T-helper 2 cell treated with Interferon-gamma antibody and Interleukin-4, amounts not matched to agents 5 μg/mL and 100 μg/mL, for 36 hours (primary cell): ENCODE measurements at places on chromosomes 7 and 10.

GRCh38 chr10:21184216-21184615, 287.1 kb upstream of the NEBL start:
- DNase-seq = no peak

DNA sequence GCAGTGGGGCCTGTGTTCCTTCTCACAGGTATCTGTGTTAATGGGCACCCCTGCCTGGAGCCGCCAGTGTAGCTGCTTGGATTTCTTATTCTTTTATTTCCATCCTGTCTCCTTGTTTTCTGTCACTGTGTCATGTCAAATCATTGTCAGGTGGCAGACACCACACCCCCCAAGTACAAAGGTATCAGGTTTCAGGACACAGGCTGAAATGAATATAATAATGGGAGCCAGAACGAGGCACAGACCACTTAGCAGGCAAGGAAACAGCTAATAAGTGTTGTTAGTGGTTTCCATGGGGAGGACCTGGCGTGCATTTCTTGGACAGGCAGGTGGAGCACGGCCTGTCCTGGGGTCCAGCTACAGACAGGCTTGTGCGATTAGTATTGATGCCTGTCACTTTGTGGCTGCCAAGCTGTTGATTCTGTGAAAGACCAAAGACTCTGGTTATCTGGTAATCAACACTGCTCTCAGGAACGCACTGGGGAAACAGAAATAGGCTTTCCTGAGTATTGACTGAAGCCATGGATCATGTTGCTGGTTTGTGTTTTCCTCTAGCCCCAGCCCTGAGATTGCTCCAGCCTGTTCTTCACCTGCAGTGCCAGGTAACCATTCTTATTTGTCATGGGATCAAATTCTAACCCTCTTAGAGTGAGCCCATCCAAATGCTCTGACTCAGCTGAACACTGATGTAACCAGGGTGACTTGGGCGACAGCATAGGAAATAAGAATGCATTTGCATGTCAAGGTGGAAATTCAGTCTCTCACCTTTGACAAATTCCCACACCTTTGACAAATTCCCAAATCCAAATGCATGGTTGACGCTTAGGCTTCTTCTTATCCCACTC, 1002.0 kb downstream of the LRMDA start:
- no peak for DNase-seq

DNA sequence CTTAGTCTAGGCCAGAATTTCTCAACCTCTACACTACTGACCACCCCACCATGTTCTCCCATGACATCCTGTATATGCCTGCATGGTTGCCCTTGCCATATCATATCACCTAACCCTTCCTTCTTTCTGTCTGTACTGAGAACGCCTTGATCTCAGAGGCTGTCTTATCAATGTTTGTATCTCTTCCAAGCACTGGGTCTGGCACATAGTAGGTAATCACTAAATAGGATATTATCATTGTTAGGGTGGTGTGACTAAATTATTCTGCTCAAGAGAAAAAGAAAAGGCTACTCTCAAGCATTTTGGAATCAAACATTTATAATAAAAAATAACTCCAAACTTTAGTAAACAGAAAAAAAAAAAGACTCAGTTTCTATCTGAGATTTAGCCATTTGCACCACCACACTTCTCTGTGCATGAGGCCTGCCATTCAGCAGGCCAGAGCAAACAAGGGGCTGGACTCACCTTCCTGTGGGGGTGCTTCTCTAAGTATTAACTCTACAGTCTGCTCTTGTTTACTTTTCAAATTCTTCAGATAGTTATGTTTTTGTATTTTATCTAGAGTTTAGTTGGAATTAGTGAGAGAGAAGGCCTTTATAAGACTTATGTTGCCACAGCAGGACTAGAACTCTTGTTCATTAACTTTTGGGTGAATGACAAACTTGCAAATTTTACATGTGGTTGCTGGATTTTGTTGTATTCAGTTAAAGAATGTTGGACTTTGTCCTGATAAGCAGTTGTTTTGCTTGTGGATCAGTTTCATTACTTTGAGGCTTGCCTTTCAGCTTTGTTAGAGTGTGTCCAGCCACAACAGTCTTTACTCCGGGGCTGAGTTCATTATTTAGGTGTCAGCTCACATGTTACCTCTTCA, 5.4 kb downstream of the AGBL3 start:
- DNase-seq = no peak

DNA sequence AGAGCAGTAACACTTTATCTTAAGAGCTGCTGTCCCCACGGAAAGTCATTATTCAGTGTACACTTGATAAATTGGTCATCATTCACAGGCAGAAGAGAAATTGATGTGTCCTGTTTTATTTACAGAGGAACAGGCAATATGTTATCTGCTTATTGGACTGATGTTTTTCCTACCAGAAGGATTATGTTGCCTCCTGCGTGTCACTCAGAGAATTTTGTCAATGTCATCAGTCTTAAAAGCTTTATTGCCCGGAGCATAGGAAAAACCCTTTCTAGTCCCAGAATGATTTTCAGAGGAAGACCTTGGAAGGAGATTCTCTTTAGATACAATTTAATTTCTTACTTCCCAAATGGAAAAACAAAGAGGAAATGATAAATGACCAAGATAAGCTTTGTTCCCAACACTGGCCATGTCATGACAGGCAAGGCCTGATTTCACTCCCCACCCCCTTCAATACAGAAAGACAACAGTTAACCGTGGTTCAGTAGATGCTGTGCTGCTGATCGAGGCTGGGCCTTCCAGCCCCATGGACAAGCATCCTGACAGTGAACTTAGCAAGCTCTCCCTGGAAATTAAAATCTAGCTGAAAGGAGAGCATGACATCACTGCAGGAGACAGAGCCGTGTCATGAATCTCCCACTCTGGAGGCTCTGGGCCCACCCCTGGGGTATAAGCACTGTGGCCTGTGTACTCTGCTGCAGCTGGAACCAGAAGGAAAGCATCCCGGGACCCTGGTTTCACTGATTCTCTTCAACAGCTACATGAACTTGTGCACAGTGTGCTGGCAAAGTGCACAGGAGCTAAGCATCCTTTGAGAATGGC, 118.8 kb upstream of the LYZL2 start:
- no peak for DNase-seq

DNA sequence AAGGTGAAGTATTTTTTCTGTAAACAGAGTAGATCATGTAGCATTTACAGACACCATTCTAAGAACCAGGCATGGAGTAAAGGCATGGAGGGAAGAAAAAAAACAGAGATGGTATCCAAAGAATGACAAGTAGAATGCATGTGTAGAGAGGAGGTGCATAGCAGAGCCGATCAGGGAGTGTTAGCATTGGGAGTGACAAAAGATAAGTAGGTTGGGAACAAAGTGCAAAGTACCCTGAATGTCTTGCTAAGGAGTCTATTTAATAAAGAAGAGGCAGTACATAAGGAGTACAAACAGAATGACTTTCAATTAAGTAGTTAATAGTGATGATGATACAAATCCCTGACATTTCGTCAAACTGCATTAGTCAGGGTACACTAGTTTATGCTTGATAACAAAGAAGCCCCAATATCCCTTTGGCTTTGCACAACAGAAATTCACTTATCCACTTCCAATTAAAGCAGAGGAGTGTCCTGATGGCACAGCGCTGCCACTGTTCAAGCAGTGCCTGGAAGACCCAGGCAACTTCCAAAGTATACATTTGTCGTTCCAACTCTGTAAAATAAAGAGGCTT, 371.5 kb downstream of the TNS3 start:
- DNase-seq = no peak

- no peak for DNase-seq
Measured at GRCh38 chr10:81108516-81109199, 571.0 kb downstream of the SH2D4B start.

- DNase-seq = no peak
Measured at GRCh38 chr10:132572545-132572937, 35.0 kb downstream of the INPP5A start.

GRCh38 chr7:102063690-102064180, 222.9 kb upstream of the SH2B2 start:
- DNase-seq = no peak

DNA sequence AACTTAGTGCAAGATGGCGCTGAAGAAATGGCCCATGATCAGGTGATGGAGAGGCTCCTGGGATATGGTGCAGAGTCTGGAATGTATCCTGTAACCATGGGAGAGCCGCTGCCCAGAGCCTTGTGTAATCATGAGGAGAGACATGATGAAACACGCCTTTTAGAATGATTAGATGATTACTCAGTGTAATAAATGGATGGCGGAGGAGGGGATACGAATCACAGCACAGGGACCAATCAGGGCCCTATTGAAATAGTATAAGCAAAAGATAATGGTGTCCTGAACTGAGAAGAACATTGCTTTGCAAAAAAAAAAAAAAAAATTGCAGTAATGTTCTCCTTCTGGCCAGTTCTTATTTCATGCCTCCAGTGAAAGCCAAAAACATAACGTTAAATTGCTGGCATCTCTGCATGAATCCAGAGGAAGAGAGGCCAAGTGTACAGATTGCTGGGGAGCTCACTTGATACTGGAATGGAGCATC, 668.5 kb upstream of the AUTS2 start:
- DNase-seq = no peak

DNA sequence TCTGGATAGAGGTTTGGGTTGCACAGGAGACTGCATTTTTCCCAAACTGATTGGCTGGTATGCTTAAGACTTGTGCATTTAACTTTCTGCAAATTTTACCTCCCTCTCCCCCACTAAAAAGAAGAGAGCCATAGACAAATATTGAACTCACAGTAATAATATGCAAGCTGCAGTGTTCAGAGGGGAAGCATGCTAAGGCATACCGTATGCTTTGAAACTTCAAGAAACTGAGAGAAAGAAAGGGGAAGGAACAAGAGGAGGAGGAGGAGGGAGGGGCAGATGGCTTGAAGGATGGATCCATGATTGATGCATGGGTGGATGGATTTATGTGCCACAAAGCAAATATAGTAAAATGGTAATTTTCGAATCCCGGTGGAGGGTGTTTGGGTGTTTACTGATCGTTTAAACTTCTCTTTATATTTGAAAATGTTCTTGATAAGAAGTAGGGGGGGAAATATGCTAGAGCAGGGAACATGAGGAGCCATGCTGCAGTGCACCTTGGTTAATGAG, 7.8 kb upstream of the KLF6 start:
- DNase-seq = no peak

- DNase-seq = no peak
Measured at GRCh38 chr7:952548-953441, 1.7 kb downstream of the ADAP1 start.

GRCh38 chr7:157573244-157573643, 236.4 kb downstream of the DNAJB6 start:
- peak; percentile 42 for DNase-seq

GRCh38 chr7:47290466-47290865, 291.4 kb downstream of the TNS3 start:
- DNase-seq = no peak

GRCh38 chr7:137454246-137454724, 110.8 kb upstream of the PTN start:
- no peak for DNase-seq

- DNase-seq = no peak
Measured at GRCh38 chr7:91185771-91186170, 78.5 kb upstream of the FZD1 start.

- DNase-seq = no peak
Measured at GRCh38 chr10:126420567-126421300, 32.5 kb upstream of the ADAM12 start.

DNA sequence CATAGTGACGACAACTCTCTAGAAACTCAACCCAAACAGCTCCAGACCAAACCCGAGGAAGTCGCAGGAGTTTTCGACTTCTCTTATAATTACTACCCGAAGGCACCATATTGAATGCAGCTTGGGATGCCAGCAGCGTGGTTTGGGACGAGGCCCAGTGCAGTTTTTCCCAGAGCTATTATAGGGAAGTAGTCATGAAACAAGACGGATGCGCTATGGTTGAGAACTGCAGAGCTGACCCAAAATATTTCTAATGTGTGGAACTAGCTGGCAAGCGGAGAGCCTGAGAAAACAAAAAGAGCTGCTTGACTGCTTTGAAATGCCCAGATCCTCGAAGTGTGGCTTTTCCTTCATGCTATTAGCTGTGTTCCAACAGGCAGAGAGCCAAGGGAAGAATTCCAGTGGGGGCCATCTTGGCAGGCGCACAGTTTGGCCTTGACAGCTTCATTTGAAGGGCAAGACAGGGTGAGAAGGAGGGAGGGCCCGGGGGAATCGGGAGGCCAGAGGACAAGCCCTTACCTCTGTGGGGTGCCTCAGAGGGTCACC, 122.7 kb downstream of the CUL2 start:
- DNase-seq = no peak

- DNase-seq = no peak
Measured at GRCh38 chr10:28541717-28542365, 8.9 kb downstream of the WAC start.

- no peak for DNase-seq
Measured at GRCh38 chr10:127024685-127025435, 119.6 kb downstream of the DOCK1 start.

GRCh38 chr7:23249486-23249885, 2.9 kb downstream of the GPNMB start:
- DNase-seq = no peak

- no peak for DNase-seq
Measured at GRCh38 chr10:30943451-30943850, 88.2 kb downstream of the ZNF438 start.

DNA sequence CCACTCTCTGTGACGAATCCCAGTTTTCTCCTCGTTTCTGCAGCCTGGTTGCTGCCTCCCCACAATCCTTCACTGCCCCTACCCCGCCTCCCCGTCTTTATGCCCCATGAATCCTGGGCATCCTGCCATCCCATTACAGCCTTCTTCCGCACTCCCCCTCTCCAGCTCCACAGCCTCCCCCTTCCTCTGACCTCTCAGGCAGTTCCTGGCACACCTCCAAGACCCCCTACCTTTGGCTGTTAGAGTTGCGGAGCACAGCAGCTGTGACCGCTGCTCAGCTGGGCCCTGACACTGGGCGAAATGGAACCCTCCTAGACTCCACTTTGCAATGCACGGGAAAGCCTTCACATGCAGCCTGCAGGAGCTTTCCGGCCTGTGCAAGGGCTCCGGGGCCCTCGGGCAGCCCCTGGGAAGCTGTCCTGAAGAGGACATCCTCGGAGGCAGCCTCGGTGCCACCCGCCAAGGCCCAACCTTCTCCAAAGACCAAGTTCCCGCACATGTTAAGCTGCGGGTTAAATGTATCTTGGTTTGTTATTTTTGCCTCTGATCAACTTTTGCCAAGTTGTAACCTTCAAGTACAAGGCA, 400.7 kb upstream of the MKI67 start:
- DNase-seq = no peak

- no peak for DNase-seq
Measured at GRCh38 chr7:2512179-2512661, 7.4 kb upstream of the LFNG start.

DNA sequence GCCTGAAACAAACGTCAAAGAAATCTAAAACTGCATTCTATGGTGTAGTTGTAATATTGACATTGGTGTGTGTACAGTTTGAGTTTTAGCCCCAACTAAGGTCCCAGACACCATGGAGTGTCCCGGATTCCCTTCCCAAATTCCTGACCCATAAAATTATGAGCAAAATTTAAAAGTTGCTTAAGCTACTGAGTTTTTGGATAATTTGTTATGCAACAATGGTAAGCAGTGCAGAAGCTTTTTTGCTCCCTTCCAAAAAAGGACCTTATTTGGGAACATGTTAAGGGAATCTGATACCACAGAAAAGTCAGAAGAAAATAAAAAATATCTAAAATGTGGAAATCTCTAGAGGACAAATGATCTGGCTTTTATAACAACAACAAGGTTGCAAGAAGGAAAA, 63.3 kb upstream of the KMT2E start:
- DNase-seq = no peak
